ENCODE measurements at places on chromosomes 1 and 21. TPM values are rescaled to one million over a fixed set of nuclear protein-coding genes. Genes with fewer than 3 reads are reported as not detected.

The KRTAP12-1 gene
- total RNA-seq = not detected

The DNAJC28 gene
- 0.96 TPM for total RNA-seq

The CPT2 gene
- total RNA-seq = 10.8 TPM

The LRRIQ3 gene
- 0.46 TPM for total RNA-seq

The CLCA4 gene
- not detected for total RNA-seq

The AQP10 gene
- 0.13 TPM for total RNA-seq

The MCOLN2 gene
- total RNA-seq = 0.85 TPM

The HSD11B1 gene
- total RNA-seq = 9.6 TPM

The C2CD4D gene
- not detected for total RNA-seq

The ZSCAN20 gene
- 13.4 TPM for total RNA-seq

The CCDC181 gene
- total RNA-seq = 0.85 TPM

The SYT11 gene
- 88.3 TPM for total RNA-seq

The KRTAP19-1 gene
- not detected for total RNA-seq

The FAM163A gene
- total RNA-seq = not detected

The FAM177B gene
- not detected for total RNA-seq

The KRTAP10-5 gene
- not detected for total RNA-seq

The KRTAP19-8 gene
- not detected for total RNA-seq

The KCNQ4 gene
- 0.53 TPM for total RNA-seq

The KLHDC9 gene
- total RNA-seq = 0.98 TPM

The DFFB gene
- total RNA-seq = 6.3 TPM

The VHLL gene
- 0.92 TPM for total RNA-seq

The TNFSF18 gene
- total RNA-seq = 0.46 TPM

The NR5A2 gene
- under 0.01 TPM for total RNA-seq

The KCND3 gene
- 4.0 TPM for total RNA-seq

The OLFM3 gene
- total RNA-seq = not detected

The UQCRH gene
- total RNA-seq = 118 TPM

The LBR gene
- 14.1 TPM for total RNA-seq

The PTGER3 gene
- total RNA-seq = 2.8 TPM

The KRTAP11-1 gene
- total RNA-seq = not detected

The TNFSF4 gene
- 2.3 TPM for total RNA-seq

The TPTE gene
- total RNA-seq = not detected

The OR2G6 gene
- not detected for total RNA-seq

The CEP170 gene
- 292 TPM for total RNA-seq

The ERVH48-1 gene
- total RNA-seq = not detected

The GRIK1 gene
- total RNA-seq = not detected

The DNAI4 gene
- total RNA-seq = 8.1 TPM

The DYNLT4 gene
- total RNA-seq = not detected

The SMCP gene
- total RNA-seq = not detected

All from smooth muscle cell of the pulmonary artery (primary cell).